Left colon (tissue), 2 donors: ENCODE measurements at places on chromosomes 6 and 20. TPM values are rescaled to one million over a fixed set of nuclear protein-coding genes. Genes with fewer than 3 reads are reported as not detected.

DNA sequence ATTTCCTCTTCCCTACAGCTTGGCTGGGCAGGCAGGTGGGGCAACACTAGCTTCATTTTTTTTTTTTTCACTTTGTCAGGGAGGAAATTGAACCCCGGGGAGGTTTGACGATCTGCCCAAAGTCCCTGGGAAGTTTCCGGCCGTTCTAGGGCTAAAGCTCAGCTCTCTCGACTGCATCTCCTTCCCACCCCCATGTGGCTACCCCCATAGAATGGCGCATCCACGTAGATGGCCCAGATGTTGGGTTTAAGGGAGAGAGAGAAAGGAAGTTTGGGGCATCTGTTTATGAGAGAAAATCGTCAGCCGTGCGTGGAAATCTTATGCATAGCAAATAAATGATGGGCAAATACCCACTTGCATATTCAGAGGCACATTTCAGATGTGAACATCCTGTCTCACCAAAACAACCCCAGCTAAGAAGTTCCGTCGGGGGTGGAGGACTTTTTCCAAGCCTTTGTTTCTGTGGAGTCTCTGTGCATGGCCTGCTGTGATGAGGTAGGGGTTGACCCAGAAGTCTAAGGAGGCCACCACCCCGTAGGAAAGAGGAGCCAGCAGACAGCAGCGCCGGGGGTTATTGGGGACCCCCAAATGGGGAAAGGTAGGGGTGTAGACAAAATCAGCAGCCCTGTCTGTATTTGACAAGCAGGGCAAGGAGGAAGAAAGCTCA is 40.5 kb upstream of the ZNF831 start:
- DNase-seq = no peak

The OR2B6 gene
- total RNA-seq = not detected

- no peak for DNase-seq
Observed at GRCh38 chr6:45455408-45455807, 77.7 kb upstream of the SUPT3H start.

DNA sequence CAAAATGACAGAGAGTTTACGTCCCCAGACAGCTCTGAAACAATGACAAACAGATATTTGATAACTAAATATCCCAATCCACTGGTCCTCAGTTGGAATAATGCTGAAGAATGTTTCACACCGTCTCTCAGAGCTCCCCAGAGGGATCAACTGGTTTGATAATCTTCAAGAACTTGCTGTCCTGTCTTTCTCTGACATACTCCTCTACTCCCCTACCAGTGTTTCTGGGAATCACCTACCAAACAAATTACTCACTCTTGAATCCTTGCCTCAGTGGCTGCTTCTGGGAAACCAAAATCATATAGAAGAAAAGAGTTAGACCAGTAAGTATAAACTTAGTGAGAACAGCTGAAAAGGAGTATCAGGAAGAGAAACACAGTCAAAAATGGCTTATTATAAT is 469.7 kb upstream of the JAG1 start:
- DNase-seq = no peak

The IMPG1 gene
- total RNA-seq = not detected

The ZSCAN31 gene
- total RNA-seq = 8.6 TPM

The COL9A1 gene
- 0.64 TPM for total RNA-seq

DNA sequence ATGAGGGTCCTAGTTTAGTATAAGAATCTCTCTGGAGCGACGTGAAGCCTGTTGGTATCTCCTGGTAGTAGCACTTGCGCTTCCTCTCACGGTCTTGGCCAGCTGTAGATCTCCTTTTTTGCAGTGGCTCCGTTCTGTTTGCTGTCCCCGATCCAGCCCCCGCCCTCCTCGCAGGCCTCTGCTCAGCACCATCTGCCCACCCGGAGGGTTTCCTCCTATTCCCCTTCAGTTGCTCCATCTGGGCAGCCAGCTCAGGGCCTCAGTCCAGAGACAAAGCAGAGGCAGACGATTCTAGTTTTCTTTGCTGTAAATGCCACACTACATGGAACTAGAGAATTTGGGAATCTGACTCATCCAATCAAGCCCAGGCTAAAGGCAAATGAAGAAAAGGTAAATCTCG is 126.6 kb downstream of the TIAM2 start:
- DNase-seq = no peak

GRCh38 chr6:107565165-107565723 is 75.3 kb downstream of the SOBP start:
- DNase-seq = no peak

The ARMC12 gene
- total RNA-seq = not detected

DNA sequence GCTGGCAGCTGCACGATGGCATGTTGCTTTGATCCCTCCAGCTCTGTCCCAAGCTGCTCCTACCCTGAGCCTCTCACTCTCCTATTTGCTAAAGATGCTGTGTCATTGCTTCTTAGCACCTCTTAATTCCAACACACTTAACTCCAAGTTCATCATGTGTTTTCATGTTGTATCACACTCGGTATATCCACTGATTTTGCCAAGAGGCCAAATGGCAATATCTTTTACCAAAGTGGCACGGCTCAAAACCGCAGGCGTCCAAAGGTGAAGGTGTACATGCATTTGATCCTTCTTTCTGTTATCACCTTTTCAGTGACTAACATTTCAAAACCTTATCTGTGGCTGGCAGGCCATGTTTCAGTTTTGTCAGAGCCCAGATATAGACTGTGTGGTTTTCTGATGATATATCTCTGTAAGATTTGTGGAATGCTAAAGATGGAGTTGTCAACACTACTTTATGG is 217.0 kb downstream of the TBX18 start:
- DNase-seq = no peak

DNA sequence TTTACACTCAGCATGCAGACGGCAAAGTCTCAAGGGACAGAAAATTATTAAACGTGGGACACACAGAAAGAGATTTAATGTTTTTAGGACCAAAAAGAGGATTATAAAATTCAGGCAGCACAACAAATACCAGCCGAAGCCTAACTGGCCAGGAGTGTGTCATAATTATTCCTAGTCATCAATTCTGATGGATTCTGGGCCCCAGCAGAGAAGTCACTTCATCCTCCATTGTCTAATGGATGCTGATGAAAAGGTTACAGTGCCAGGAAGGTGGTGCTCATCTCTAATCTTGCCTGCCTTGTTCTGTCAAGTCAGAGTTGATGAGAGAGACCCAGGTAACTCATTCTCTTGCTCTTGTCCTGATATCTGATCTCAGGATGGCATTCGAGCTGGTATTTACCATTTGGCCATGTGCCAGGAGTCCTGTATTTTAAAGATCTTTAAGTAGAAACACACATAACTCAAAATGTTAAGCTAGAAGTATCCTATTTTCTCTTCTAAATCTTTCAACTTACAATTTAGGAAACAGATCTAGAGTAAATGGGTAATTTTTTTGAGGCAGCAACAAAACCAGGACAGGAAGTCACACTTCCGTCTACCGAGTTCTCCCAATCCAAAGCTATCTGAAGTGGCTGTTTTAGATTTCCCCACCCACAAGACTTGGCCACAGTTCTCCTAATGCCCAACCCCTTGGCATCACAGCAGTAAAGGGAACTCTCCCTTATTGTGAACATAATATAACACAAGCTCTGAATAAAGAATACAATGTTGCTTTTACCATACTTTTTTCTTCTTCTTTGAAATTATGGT is 50.0 kb downstream of the ADAT2 start:
- DNase-seq = peak; percentile 48

DNA sequence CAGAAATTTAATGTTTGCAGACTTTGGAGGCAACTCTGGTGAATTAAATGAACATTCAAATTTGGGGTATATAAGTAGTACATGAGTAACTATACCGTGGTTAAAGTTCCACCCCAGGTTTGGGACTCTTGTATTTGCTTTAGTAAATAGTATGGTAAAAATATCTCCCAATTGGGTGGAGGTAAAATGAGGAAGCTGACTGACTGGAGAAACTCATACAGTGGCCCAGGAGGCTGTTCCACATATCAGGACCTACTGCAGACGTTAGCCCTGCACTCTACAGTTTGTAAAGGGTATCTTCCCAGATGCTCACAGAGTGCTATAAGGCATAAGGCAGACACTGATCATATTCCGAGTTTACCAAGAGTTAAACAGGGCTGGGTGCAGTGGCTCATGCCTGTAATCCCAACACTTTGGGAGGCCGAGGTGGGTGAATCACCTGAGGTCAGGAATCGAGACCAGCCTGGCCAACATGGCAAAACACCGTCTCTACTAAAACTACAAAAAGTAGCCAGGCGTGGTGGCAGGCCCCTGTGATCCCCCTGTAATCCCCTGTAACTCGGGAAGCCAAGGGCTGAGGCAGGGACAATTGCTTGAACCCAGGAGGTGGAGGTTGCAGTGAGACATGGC is 53.7 kb downstream of the CPXM1 start:
- no peak for DNase-seq

DNA sequence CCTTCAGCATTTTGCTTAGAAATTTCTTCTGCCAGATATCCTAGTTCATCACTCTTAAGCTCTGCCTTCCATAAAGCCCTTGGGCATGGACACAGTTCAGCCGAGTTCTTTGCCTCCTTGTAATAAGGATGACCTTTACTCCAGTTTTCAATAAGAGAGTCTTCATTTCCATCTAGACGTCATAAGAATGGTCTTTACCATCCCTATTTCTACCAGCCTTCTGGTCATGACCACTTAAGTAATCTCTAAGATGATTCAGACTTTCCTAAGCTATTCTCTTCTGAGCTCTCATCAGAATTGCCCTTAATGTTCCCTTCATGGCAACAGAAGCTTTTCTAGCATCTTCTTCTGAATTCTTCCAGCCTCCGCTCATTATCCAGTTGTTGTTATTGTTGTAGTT is 126.1 kb downstream of the TFAP2C start:
- no peak for DNase-seq

GRCh38 chr20:37657924-37658804 is 35.7 kb upstream of the CTNNBL1 start:
- no peak for DNase-seq

DNA sequence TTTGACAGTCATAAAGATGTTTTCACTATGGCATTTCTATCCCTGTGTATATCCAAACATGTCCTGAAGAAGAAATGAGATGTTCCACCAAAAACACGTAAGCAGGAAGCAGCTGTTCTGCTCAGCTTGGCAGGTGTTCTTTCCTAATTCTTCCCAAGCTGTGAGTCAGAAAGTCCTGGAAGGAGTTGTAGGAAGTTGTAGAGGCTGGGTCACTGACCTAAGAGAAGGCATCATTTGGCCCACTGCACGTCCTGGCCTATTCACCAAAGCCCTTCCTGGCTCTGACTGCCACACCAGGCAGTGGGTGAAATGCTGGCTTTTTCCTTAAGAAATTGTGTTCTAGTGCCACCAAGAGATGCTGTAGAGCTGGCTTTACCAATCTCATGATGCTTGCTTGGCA is 40.3 kb downstream of the STX11 start:
- no peak for DNase-seq

The ELOVL4 gene
- 0.31 TPM for total RNA-seq

DNA sequence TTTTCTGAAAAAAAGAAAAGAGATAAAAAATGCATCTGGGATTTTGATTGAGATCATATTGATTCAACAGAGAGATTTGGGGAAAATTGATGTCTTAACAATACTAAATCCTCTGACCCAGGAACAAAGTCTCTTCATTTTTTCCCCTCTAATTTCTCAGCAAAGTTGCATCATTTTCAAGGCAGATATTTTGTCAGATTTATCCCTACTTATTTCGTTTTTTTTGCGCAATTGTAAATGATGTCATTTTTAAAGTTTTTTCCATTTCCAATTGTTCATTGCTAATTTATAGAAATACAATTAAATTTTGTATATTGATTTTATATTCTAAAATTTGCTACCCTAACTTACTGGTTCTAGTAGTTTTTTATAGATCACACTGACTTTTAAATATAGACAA is 97.7 kb upstream of the TMEM170B start:
- DNase-seq = no peak

- no peak for DNase-seq
Observed at GRCh38 chr6:53982366-53983050, 128.7 kb upstream of the MLIP start.
